Stimulated activated memory B cell treated with anti-CD40 and anti-IgM and Interleukin-4, amounts not matched to agents 10 μg/mL and 1 μg/mL and 100 μg/mL, for 72 hours (primary cell): ENCODE measurements at places on chromosomes 4 and X.

GRCh38 chr4:38099908-38100407 lies 139.8 kb downstream of the PTTG2 start:
- ATAC-seq, result no peak

DNA sequence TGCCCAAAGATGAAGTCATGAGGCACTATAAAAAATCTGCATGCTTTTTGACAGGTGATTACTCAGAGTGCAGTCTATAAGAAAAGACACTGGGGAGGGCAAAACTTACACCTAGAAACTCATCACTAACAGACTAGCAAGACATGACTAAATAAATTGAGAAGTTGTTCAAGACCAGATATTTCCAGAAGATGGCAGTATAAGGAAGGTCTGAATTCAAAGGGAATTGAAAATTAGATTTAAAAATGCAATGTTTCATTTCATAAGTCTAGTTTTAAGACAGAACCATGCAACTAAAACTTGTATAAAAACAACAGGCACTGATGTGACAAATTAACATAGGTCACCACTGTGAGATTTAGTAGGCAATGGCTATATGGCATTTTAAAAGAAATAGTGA lies 232.5 kb upstream of the POF1B start:
- no peak for ATAC-seq

DNA sequence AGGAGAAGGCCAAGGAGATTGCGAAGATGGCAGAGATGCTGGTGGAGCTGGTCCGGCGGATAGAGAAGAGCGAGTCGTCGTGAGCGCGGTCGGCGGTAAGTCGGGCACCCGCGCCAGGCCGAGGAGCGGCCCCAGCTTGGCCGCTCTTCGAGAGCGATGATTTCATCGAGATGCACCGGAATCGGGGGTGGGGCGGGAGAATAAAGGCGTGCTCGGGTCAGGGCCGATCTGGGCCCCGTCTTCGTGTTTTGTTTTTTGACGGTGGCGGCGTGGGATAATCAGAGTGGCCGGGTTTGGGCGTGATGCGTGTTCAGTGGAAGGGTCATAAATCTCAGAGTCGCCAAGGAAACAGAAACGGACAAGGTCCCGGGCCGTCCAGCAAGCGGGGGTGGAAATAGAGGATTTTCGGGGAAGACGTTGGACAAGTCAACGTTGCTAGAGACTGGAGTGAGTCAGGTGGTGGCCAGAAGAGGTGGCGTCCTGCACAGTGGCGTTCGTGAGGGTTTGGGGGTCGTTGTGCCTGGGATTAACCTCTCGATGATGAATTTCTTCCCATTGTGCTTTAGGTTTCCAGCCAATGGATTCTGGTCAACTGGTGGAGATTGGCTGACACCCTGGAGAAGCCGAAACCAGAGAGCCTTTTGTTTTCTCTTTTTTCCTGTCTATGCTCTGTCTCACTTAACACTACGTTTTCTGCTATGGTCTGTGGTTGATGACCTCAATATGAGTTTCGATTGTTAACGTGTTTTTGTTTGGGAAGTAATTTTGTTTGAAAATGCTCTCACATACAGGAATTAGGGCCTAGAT lies 882 bp downstream of the MRFAP1 start:
- ATAC-seq, result peak; percentile 65

GRCh38 chr4:136748773-136749172 lies 783.5 kb downstream of the PCDH18 start:
- no peak for ATAC-seq

DNA sequence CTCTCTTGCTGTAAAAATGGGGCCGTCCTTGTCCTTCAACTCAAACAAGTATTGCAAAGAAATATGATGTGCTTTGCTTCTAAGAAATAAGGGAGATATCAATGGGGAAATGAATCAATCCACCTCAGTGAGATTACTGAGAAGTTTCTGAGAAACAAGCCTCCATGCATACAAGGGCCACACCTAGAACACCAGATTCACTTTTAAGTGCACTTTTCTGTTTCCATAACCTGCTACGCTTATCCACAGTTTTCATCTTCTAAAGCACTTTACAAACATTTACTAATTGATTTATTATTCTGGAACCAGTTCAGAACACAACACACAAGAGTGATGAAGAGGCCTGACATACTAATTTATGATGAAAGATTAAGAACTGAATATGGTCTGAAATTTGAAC lies 54.0 kb upstream of the BOD1L1 start:
- no peak for ATAC-seq

GRCh38 chr4:74897386-74897785 lies 35.5 kb upstream of the PARM1 start:
- no peak for ATAC-seq

DNA sequence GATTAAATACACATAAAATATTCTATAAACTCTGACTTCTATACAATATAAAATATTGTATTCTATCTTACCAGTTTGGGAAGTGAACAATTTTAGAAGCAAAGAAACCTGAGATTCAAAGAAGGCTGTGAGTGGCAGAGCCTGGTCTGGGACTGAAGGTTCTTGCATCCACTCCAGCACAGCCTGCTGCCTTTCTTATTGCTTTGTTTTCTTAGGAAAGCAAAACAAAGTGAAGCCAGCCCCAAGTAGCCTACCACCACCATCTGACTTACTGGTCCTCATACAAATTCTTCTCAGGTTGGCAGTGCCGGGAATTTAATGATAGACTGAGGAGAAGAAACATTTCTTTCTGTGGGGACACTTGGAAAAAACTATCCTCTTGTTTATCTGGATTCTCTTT lies 129.7 kb upstream of the SMAD1 start:
- ATAC-seq, result no peak

- no peak for ATAC-seq
Measured at GRCh38 chrX:51847463-51847862, 46.0 kb upstream of the MAGED1 start.

GRCh38 chrX:107659768-107660167 lies 31.5 kb downstream of the PRPS1 start:
- ATAC-seq, result no peak

DNA sequence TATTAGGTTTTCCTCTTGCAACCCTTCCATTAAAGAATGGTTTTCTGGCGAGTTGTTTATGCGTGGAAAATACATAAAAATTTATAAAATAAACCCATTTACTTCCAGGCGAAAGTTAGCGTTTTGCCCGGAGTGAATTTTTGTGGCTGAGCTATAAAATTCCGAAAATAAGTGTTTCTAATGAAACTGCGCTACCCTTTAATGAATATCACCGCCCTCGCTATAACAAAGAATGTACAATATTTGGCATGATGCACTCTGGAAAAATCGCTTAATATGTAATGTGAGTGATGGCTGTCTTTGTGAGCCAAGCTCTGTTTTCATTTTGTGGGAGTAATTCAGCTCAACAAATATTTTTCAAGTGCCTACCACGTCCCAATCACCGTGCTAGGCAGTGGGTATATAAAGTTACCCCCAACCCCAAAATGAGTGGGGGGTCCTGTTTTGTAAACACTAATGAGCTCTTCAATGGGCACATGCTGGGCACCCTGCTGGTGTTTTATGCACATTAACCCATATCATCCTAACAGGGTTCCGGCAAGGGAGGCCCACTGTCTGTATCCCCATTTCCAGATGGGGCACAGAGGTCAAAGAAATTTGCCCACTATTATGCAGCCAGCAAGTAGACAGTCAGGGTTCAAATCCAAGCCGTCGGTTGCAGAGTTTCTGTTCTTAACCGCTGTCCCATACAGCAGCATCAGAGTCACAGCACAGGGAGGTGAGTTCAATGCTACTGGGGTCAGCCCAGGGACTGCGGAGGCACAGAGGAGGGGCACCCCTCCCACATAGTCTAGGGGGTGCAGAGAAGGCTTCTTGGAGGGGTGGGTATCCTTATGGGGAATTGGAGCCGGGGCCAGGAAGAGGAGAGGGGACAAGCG lies 65.7 kb upstream of the STX18 start:
- ATAC-seq, result no peak

GRCh38 chr4:128471576-128471975 lies 184.0 kb upstream of the PGRMC2 start:
- no peak for ATAC-seq

GRCh38 chr4:135316266-135316779 lies 1114.7 kb upstream of the PABPC4L start:
- ATAC-seq, result no peak

DNA sequence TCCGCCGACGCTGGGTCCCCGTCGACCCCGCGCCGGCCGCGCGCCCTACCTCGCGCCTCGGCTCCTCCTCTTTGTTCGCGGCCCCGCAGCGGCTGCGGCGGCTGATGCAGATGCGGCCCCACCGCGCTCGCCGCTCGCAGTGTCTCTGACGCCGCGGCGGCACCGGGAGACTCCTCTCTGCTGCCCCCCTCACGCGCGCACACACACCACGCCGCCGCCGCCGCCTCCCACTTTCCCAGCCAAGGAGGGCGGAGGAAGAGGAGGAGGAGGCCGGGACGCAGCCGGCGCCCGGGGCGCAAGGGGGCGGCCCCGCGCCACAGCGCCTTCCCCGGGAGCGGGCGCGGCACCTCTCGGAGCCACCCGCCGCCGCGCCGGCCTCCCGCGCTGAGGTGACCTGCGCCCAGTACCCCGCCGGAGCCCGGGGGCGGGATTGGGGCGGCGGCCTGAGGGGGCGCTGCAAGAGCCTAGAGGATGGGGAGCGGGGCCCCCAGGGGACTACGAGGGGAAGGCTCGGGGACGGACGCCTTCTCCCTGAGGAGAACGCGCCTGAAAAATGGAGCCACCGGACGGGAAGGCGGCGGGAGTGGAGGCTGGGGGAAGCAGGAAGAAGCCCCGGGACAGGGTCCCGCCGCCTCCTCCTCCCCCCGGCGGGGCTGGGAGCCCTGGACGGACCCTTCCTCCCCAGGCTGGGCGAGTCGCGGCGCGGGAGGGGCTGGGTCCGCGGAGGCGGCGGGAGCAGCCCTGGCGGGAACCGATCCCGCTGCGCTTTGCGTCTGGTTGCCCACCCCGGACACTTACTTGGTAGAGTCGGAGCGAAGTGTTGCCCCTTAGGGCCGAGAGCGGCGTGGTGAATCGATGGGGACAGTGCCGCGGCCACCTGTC lies at the start of gene SH3RF1:
Gene SH3RF1 (minus strand): TSS at position 147 of the 882 bp plus-strand sequence. CDS start 1,744 bp downstream, outside the sequence.
- ATAC-seq, result peak; percentile 80

DNA sequence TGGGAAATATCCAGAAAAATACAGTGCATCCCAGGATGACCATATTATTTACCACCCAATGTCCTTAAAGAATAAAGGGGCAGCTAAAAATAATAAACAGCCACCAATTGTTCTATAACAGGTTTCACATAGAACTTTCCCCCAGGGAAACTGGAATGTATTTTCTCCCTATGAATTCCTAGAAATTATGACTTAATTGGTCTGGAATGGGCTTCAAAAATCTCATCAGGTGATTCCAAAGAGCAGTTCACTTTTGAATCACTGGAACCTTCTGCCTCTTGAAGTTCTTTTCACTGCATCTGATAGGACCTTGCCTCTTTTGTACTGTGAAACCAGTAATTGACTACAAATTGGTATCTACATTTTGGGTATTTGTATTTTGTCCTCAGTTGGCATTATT lies 119.3 kb downstream of the ZNF330 start:
- ATAC-seq, result no peak

- ATAC-seq, result no peak
Measured at GRCh38 chr4:155946486-155946885, 7.2 kb downstream of the CTSO start.
